WERI-Rb-1 (cell line): ENCODE measurements at places on chromosomes 16 and 17.

GRCh38 chr16:56234737-56235136, 43.4 kb downstream of the GNAO1 start:
- DNase-seq, result no peak

- DNase-seq, result no peak
These were observed 23.0 kb upstream of the TRIM25 start for GRCh38 chr17:56936697-56937322.

DNA sequence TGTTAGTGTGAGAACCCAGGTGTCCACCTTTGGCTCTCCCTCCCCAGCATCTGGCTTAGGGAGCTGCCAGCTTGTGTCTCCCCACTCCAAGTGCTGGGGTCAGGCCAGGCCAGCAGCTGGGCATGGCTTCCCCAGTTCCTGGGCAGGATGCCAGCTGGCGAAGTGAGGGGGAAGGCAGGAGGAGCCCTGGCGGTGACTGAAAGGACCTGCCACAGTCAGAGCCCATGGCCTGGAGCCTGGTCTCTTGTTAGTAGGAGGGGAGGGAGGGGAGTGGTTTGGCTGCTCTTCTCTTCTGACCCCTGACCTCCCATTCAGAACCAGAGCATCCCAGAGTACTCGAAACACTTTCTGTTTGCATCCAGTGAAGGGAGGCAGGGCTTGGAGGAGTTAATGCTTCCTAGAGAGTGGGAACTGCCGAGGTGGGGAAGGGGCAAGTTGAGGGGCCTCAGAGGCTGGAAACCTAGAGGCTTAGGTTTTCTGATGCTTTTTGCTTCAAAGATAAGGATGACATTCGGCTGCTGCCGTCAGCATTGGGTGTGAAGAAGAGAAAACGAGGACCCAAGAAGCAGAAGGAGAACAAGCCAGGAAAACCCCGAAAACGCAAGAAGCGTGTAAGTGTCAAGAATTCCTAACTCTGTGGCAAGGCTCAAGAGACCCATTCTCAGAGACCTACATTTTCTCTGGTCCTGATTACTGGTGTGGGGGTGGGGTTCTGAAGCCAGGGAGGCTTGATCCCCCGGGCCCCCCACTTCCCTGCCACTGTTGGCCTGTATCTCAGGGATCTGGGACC, 772 bp downstream of the CHD3 start:
- peak; percentile 78 for DNase-seq

- no peak for DNase-seq
These were observed 134.2 kb downstream of the HS3ST2 start for GRCh38 chr16:22948058-22948602.

DNA sequence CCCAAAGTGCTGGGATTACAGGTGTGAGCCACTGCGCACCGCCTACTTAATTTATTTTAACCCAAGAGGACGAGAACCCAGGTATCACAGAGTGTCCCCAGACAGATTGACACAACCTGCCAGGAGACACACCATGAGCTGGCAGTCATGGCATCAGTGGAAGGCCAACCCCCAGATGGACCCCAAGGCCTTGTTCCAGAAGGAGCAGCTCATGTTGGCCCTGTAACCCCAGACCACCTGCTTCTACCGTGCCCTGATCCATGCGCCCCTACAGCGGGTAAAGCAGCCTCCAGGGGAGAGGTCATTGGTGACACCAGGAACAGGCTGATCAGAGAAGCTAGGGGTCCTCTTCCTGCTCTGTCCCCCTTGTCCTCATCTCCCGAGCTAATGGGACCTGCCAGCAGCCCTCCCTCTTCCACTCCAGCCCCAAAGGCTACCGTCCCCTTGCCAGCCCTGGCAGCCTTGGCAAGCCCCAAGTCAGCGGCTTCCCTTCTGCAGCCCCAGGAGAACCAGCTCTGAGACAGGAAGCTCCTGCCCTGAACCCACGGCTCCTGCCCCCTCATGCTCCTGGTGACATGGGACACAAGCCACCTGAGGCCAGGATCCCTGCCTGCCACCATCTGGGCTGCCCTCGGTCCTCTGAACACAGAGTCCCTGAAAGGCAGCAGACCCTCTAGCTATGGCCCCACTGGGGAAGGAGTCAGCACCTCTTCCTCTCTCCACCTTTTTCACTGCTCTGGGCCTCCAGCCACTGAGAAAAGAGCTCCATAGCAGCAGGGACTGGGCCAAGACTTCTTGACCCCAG, 6.3 kb downstream of the SULT1A1 start:
- DNase-seq, result no peak

GRCh38 chr16:67648764-67649407, 3.9 kb downstream of the CARMIL2 start:
- DNase-seq, result no peak

GRCh38 chr16:69931631-69932030, 19.5 kb upstream of the CLEC18A start:
- DNase-seq, result no peak

DNA sequence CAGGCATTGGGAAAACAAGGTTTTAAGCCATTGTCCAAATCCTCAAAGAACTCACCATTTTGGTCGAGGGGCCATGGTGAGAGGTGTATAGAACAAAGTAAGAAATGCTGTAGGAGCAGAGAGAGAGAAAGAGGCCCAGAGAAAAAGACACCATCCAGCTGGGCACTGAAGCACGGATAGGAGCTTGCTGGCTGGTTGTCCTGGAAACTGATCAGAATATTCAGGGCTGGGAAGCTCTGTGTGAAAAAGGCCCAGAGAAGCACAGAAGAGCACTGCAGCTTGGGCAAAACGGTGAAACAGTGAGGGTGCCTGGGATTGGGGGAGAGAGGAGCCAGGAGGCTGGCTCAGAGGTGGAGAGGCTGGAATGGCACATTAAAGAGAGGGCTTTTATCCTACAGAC, 16.5 kb downstream of the HS3ST3B1 start:
- no peak for DNase-seq

- DNase-seq, result no peak
These were observed 962.1 kb upstream of the EEF2KMT start for GRCh38 chr16:6059671-6060070.

- DNase-seq, result peak; percentile 44
These were observed 121.9 kb upstream of the GSE1 start for GRCh38 chr16:85491058-85491771.

- DNase-seq, result no peak
These were observed 204.7 kb downstream of the CDRT15L2 start for GRCh38 chr17:20784100-20784665.

GRCh38 chr16:56190677-56191155, 573 bp upstream of the GNAO1 start:
- DNase-seq, result no peak

GRCh38 chr16:30948667-30949649, at the start of gene ORAI3:
ORAI3 (plus strand) TSS chr16:30949068; CDS start chr16:30949290, 222 bp downstream.
- peak; percentile 35 for DNase-seq

- DNase-seq, result no peak
These were observed 55.0 kb downstream of the SALL1 start for GRCh38 chr16:51095890-51096626.

DNA sequence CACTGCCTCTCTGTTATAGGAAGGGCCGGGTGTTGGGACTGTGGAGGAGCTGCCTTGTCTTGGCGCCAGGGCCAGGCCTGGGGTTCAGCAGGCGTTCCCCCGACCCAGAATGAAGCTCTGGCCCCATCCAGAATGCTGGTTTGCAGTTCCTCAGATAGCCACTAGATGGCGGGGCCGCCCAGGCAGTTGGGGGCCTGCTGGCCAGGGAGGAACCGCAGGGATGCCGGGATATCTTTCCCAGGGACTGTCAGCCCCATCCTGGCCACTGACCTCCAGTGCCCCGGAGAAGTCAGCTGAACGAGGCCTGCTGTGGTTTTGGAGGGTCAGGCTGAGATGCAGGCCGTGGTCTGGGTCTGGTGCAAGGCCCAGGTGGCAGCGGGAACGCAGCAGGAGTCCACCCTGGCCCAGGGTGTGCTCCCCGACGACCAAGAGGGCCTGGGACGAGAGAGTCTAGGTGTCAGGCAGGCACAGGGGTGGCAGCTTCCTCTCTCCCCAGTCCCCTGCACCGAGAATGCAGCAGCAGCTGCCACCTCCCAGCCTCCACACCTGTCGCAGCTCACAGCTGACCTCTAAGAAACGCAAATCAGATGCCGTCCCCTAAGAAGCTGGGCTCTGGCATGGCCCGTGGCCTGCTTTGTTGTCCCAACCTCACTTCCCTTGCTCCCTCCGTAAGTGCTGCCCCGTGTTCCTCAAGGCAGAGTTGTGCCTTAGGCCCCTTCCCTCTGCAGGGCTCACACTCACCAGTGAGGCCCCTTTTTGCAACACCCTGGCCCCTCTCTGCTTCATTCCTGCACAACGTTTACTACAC, 51.2 kb downstream of the RMI2 start:
- DNase-seq, result peak; percentile 86

DNA sequence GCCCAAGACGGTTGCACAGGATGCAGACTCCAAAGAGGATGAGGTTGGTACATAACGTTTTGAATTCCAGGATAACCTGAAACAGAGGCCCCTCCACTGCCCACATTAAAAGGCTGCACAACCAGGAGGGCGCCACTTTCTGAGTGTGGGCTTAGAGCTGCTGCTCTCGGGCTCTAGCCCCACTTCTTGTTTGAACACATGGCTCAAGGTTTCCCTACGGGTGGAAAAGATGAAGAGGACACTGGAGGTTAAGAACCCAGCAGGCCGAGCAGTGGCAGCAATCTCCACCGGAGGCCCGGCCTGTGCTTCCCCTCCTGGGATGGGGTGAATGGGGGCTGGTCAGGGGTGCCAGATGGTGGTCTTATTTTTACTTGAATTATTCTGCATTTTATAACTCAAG, 8.0 kb upstream of the TRAP1 start:
- no peak for DNase-seq

DNA sequence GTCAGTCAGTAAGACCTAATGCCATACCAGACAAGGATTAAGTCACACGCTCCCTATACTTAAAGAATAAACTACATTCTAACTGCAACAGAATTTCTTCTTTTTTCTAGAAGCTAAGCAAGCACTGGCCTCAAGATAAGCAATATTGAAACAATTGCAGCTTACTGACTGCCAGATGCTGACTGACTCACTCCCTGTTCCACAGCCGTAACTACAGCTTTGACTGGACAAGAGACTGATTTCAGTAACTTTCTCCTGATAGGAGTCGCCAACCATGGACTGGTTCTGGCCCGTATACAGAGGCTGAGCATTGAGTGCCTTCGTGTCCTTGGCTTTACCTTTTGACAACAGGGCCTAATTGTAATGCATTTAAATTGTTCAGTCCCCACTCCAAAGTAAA, 67.9 kb downstream of the TRIM37 start:
- DNase-seq, result no peak

- DNase-seq, result no peak
These were observed 8.4 kb downstream of the CDH11 start for GRCh38 chr16:65113441-65113840.

DNA sequence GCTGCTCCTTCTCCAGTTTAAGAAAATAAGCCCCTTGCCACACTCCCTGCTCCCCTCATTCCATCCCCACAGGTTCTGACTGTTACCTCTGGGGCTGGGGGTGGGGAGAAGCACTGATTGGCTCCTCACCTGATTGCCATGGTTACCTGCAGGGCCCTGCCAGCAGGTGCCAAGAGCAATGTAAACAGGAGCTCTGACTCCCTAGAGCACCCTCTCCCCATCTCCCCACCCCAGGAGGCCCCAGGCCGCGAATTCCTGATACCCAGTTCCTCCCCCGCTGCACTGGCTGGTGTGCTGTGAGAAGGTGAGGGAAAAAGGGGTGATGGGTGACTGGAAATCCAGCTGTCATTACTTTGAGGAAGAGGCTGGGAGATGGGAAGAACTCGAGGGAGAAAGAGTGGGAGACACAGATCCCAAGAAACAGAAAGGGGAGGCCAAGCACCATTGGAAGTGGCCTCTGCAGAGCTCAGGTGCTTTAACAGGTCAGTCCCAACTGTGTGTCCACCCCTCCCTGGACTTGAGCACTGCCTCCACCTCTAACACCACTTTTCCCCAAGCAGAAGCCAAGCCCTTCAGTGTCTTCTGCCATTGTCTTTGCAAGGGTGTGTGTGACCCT, 4.5 kb downstream of the PCGF2 start:
- DNase-seq, result no peak

DNA sequence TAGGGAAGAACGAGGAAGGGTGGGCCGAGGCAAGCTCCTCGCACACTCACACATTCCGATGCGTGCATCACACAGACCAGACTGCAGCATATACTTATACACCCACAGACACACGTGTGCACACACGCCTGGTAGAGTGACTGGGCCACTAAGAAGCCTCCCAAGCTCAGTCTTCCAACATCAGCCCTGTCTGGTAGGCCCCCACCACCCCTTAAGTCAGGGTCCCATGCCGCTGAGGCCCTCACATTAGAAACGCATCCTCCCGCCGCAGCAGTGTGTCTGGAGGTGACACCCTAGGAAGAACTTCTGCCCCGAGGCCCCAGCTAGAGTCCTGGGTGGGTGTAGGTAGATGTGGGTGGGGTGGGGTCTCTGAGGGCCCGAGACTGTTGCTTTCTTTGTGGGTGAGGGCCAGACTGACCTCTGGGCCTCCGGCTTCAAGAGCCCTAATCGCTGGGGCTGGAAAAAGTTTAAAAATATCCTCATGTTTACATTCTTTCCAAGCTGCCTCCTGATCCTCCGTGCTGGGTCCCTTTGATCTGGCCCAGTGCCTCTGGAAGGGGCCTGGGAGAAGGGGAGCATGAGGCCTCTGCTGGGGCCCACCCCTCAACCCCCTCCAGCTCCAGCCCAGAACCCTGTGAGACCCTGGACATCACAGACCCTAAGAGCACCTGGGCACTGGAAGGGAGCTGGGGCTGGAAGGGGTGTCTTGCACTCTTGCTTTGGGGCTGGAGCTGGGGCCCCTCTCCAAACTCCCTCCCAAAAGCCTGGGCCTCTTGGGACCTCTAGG, 13.6 kb downstream of the CDH16 start:
- DNase-seq, result no peak

GRCh38 chr16:67822511-67822910, 15.8 kb downstream of the TSNAXIP1 start:
- DNase-seq, result no peak

- peak; percentile 36 for DNase-seq
These were observed 34.9 kb downstream of the UBE2G1 start for GRCh38 chr17:4331614-4332013.

DNA sequence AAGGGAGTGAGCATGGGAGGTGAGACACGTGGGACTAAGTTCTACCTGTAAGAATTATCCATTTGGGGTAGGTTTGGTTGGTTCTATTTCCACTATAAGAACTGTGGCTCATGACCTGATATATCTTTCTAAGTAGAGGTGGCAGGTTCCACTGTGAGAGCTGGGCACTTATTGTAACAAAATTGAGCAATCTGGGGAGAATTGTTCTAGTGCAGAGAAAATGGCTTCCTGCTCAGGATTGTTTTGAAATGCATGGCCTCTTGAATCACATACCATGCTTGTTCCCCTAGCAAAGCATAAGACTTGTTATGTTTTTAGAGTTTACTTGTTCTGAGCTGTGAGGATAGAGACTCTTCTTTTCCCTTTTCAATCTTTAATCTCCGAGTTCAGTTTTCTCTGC, 125.9 kb downstream of the MAP2K6 start:
- no peak for DNase-seq
